Activated CD4-positive, alpha-beta memory T cell treated with anti-CD3 and anti-CD28 coated beads for 36 hours (primary cell): ENCODE measurements at places on chromosomes 7 and 10. TPM values are rescaled to one million over a fixed set of nuclear protein-coding genes. Genes with fewer than 3 reads are reported as not detected.

DNA sequence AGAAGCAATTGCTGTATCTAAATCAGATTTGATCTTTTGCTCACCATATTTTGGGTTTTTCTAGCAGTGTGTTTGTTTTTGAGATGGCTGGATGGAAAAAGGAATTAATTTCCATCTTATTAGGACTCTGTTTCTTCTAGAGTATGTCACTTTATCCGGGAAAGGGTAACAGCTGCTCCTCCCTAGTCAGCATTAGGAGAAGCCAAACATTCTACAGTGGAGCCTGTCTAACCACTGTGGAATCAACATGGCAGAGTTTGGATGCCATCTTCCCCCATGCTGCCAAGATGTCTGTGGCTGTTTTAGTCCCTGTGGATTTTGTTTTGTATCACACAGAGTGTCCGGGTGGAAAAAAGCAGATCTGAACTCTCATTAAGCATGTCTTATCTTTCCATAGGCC, 16.0 kb upstream of the LMOD2 start:
- no peaks in the 10 kb centered on the region for H3K4me1 ChIP-seq
- no peak overlapping the region for H3K4me3 ChIP-seq
- H3K27ac ChIP-seq = no peak overlapping the region

GRCh38 chr10:28631896-28632583, 45.3 kb upstream of the BAMBI start:
- H3K4me3 ChIP-seq = no peak overlapping the region
- H3K36me3 ChIP-seq = no peaks in the 10 kb centered on the region
- no peak for DNase-seq
- peaks cover 4% of the 10 kb centered on the region for H3K4me1 ChIP-seq
- H3K27me3 ChIP-seq = peaks cover 14% of the 10 kb centered on the region
- H3K27ac ChIP-seq = no peak overlapping the region

- H3K27ac ChIP-seq = peak overlapping the region; percentile 90
- no peak overlapping the region for H3K4me3 ChIP-seq
- peaks cover 41% of the 10 kb centered on the region for H3K4me1 ChIP-seq
- peak; percentile 45 for DNase-seq
- H3K27me3 ChIP-seq = no peaks in the 10 kb centered on the region
Measured at GRCh38 chr7:152145853-152146466, 120.5 kb downstream of the GALNT11 start.

DNA sequence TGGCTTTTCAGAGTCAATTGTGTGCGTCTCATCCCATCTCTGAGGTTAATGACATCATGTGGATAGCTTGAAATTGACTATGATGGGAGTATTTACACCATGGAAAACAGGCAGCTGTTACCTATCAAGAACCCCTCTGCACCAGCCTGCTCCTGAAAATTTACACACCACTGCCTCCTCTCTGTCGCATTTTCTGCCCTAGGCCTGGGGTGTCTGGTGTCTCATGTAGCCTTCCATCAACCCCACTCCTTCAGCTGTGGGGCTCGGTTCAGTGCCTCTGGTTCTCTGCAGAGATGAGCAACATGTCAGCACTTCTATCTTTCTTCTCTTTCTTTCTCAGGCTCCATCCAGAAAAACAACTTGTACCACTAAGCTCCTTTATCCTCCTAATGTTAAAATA, 600.5 kb downstream of the TYW1 start:
- no peaks in the 10 kb centered on the region for H3K27me3 ChIP-seq
- H3K4me3 ChIP-seq = no peak overlapping the region
- DNase-seq = no peak
- H3K36me3 ChIP-seq = no peaks in the 10 kb centered on the region
- H3K4me1 ChIP-seq = no peaks in the 10 kb centered on the region

GRCh38 chr10:130244928-130245495, 108.8 kb downstream of the GLRX3 start:
- H3K27ac ChIP-seq = no peak overlapping the region
- no peak for DNase-seq
- H3K27me3 ChIP-seq = peaks cover 23% of the 10 kb centered on the region
- H3K4me3 ChIP-seq = no peak overlapping the region
- peaks cover 14% of the 10 kb centered on the region for H3K4me1 ChIP-seq

- H3K27ac ChIP-seq = no peak overlapping the region
- no peaks in the 10 kb centered on the region for H3K36me3 ChIP-seq
- H3K4me3 ChIP-seq = no peak overlapping the region
- no peaks in the 10 kb centered on the region for H3K4me1 ChIP-seq
- H3K27me3 ChIP-seq = no peaks in the 10 kb centered on the region
Measured at GRCh38 chr7:12805957-12806356, 118.5 kb downstream of the ARL4A start.

DNA sequence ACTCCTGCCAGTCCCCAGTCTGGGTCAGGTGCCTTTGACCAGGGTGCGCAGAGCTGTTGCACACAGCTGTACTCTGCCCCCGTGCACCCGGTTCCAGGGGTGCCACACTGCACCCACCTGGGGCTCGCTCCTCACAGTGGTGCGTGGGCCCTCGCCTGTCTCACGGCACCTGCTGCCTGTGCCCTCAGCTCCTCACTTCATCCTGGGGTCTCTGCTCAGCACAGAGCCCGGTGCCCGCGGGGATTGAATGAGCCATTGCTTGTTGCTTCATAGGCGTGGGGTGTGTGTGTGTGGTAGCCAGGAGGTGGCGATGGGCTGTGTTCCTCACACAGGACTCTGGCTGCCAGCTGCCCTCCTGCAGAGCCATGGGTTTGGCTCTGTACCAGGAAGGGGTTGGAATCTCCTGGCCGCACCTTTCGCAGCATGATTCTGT, 18.5 kb downstream of the EIF3B start:
- H3K27me3 ChIP-seq = no peaks in the 10 kb centered on the region
- H3K4me3 ChIP-seq = no peak overlapping the region
- no peak for DNase-seq
- no peak overlapping the region for H3K27ac ChIP-seq
- peaks cover 69% of the 10 kb centered on the region for H3K36me3 ChIP-seq

GRCh38 chr7:50641442-50642405, 76.5 kb upstream of the DDC start:
- no peak overlapping the region for H3K4me3 ChIP-seq
- H3K27ac ChIP-seq = no peak overlapping the region
- no peak for DNase-seq

DNA sequence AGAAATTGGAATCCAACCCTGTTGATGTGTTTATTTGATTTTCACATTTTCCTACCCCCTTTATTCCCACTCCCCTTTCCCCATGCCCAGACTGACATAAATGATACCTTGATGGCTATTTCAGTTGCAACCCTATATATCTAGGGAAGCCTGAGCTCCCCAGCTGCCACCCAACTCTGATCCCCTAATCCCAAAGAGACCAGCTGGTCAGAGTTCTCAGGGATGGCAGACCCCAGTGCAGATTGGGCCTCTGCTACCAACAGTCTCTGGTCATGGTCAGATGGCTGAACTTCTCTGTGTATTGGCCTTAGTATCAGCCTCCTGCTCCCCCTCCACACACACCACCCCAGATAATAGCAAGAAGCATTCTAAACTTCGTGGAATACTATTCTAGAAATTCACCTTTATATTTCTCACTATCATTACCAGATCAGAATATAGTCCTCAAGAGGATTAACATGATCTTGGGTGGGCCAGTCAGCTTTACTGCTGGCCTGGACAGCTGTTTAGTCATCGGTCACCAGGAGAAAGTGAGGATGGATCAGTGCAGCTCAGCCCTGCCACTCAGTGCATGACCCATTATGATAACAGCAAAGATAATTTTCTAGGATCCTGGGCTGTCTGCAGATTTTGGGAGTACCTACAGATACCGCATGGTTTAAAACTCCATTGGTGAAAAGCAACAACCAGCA, 24.5 kb upstream of the BTRC start:
- H3K27me3 ChIP-seq = no peaks in the 10 kb centered on the region
- H3K36me3 ChIP-seq = no peaks in the 10 kb centered on the region
- H3K4me1 ChIP-seq = no peaks in the 10 kb centered on the region
- no peak overlapping the region for H3K27ac ChIP-seq
- H3K4me3 ChIP-seq = no peak overlapping the region
- DNase-seq = no peak

Gene SUN3
- not detected for total RNA-seq

Gene PKD2L1
- total RNA-seq = not detected

DNA sequence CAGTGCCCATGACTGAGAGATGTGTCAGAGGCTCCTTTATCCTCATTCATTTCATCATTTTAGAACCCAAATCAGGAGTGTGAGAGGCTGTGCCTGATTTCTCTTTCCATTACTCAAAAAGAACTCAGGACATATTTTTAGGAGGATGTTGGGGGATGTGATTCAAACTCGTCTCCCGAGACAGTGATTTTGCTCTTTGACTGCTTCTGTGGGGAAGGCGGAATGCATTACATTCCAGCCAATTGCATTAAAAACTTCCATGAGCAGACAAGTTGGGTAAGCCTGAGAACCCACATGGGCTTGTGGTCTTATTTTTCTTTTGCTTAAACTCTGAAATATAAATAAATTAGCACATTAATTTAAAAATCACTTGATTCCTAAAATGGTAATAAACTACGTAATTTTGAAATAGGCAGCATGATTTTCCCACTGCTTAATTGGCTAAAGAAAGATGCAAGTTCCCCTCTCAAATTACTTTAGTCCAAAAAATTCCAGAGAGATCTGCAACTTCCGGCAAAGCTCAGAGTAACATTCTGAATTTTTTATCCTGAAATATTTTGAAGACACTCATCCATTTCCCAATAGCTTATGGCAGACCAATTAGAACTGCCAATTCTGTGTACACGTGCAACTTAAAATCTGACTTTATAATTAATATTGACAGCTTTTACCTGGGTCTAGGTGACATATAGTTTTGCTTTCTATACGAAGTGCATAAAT, 185.6 kb downstream of the C7orf25 start:
- H3K4me1 ChIP-seq = no peaks in the 10 kb centered on the region
- H3K27ac ChIP-seq = no peak overlapping the region
- no peak for DNase-seq
- no peak overlapping the region for H3K4me3 ChIP-seq
- peaks cover 1% of the 10 kb centered on the region for H3K27me3 ChIP-seq

- no peaks in the 10 kb centered on the region for H3K27me3 ChIP-seq
- H3K4me3 ChIP-seq = no peak overlapping the region
- no peaks in the 10 kb centered on the region for H3K36me3 ChIP-seq
- H3K4me1 ChIP-seq = no peaks in the 10 kb centered on the region
- no peak overlapping the region for H3K27ac ChIP-seq
- no peak for DNase-seq
Measured at GRCh38 chr7:84339306-84339705, 144.7 kb upstream of the SEMA3A start.

GRCh38 chr7:99639267-99639666, 22.5 kb downstream of the ZSCAN25 start:
- DNase-seq = no peak
- H3K4me1 ChIP-seq = peaks cover 32% of the 10 kb centered on the region
- H3K27me3 ChIP-seq = no peaks in the 10 kb centered on the region
- H3K27ac ChIP-seq = no peak overlapping the region

Gene HOXA10
- total RNA-seq = not detected

- H3K27ac ChIP-seq = no peak overlapping the region
- peaks cover 3% of the 10 kb centered on the region for H3K4me1 ChIP-seq
- H3K36me3 ChIP-seq = no peaks in the 10 kb centered on the region
- no peaks in the 10 kb centered on the region for H3K27me3 ChIP-seq
Measured at GRCh38 chr10:43209651-43210141, 57.2 kb downstream of the RASGEF1A start.

GRCh38 chr7:47807126-47807525, 141.1 kb downstream of the PKD1L1 start:
- no peak for DNase-seq
- no peak overlapping the region for H3K4me3 ChIP-seq
- no peaks in the 10 kb centered on the region for H3K36me3 ChIP-seq
- no peaks in the 10 kb centered on the region for H3K27me3 ChIP-seq
- no peak overlapping the region for H3K27ac ChIP-seq

GRCh38 chr10:125482637-125483036, 200.3 kb downstream of the TEX36 start:
- DNase-seq = no peak
- H3K36me3 ChIP-seq = no peaks in the 10 kb centered on the region
- H3K4me3 ChIP-seq = no peak overlapping the region
- H3K27me3 ChIP-seq = peaks cover 11% of the 10 kb centered on the region
- no peaks in the 10 kb centered on the region for H3K4me1 ChIP-seq

Gene BTBD16
- not detected for total RNA-seq

Gene STEAP2
- total RNA-seq = not detected

DNA sequence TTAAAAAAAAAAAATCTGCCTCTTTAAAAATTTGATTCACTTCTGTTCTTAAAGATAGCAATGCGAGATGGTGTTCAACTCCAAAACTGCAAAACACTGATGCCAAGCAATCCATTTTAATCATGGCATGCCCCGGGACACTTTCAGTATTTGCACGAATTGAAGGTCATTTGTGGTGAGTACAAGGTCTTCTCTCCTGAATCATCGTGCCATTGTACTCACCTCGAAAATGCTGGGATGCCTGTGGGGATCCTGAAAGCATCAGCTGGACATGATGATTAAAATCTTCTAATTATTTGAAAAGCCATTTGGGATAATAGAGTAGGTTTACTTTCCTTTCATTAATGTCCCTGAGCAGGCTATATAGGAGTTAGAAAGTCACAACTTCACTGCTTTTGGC, 125.1 kb upstream of the NRP1 start:
- DNase-seq = no peak
- H3K4me3 ChIP-seq = no peak overlapping the region
- H3K4me1 ChIP-seq = no peaks in the 10 kb centered on the region
- peaks cover 3% of the 10 kb centered on the region for H3K27me3 ChIP-seq
- H3K36me3 ChIP-seq = no peaks in the 10 kb centered on the region

Gene PSMA2
- 200 TPM for total RNA-seq

DNA sequence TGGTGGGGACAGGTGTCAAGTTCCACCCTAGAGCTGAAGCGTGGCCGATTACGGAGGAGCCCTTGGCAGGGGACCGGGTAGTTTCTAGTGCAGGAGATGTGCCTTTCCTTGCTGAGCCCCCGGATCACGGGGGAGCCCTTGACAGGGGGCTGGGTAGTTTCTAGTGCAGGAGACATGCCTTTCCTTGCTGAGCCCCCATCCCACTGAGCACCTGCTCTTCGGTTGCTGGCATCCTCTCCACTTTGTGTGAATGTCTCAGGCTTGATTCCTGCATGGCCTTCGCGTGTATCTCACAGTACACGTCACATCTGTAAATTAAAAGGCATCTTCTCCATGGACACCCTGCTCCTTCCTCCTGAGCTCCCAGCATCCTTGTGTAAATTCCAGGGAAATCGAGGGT, 263.5 kb downstream of the ADARB2 start:
- no peak overlapping the region for H3K27ac ChIP-seq
- DNase-seq = no peak
- no peaks in the 10 kb centered on the region for H3K4me1 ChIP-seq
- H3K27me3 ChIP-seq = peaks cover 7% of the 10 kb centered on the region
- H3K36me3 ChIP-seq = no peaks in the 10 kb centered on the region

- no peak overlapping the region for H3K4me3 ChIP-seq
- no peaks in the 10 kb centered on the region for H3K36me3 ChIP-seq
- H3K4me1 ChIP-seq = peaks cover 3% of the 10 kb centered on the region
Measured at GRCh38 chr7:44330331-44330730, 4.9 kb upstream of the CAMK2B start.

Gene TRIM4
- total RNA-seq = 24.9 TPM

Gene PLEKHS1
- total RNA-seq = not detected
